ENCODE measurements at places on chromosomes 2 and 18. TPM values are rescaled to one million over a fixed set of nuclear protein-coding genes. Genes with fewer than 3 reads are reported as not detected.
A peak's percentile ranks its signal among the peaks of the same experiment; 100 is the strongest.

DNA sequence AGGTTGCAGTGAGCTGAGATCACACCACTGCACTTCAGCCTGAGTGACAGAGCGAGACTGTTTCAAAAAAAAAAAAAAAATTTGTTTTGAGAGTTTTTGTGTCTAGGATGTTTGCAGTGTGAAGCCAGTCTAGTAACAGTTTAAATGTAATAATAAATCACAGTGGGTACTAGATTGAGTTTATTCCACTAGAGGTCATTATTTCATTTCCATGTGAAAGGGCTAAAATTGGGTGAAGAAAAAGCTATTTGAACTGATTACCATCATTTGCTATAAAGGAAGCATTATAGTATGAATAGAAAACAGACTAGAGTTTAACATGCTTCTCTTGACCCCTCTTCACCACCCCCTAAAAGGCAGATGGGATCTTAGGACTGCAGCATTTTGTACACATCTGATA is 20.3 kb downstream of the SNRPD1 start:
- DNase-seq, result no peak
- H3K4me3 ChIP-seq, result no peak overlapping the region
- H3K27me3 ChIP-seq, result no peaks in the 10 kb centered on the region
- no peak overlapping the region for H3K27ac ChIP-seq

DNA sequence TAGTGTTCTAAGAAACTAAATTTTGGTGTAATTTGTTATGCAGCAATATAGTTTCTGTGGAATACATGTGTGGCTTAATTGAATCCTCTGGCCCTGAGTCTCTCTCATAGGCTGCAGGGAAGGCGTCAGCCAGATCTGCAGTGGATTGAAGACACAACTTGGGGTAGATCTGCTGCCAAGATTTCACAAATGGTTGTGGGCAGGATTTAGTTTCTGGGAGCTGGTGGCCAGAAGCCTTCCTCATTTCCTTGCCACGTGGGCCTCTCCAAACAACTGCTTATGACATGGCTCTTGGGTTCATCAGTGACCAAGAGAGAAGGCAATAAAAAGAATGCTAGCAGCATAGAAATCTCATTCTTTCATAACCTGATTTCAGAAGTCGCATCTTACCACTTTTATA is 28.2 kb downstream of the CCDC102B start:
- H3K27ac ChIP-seq, result no peak overlapping the region
- H3K36me3 ChIP-seq, result no peaks in the 10 kb centered on the region
- H3K4me1 ChIP-seq, result no peaks in the 10 kb centered on the region
- no peak for DNase-seq
- H3K27me3 ChIP-seq, result no peaks in the 10 kb centered on the region

- no peak for DNase-seq
- H3K4me1 ChIP-seq, result no peaks in the 10 kb centered on the region
- H3K36me3 ChIP-seq, result no peaks in the 10 kb centered on the region
- H3K27me3 ChIP-seq, result no peaks in the 10 kb centered on the region
Measured at GRCh38 chr2:232137356-232138147, 176.0 kb downstream of the DIS3L2 start.

- no peak overlapping the region for H3K27ac ChIP-seq
- no peaks in the 10 kb centered on the region for H3K27me3 ChIP-seq
- no peak for DNase-seq
- H3K4me1 ChIP-seq, result no peaks in the 10 kb centered on the region
Measured at GRCh38 chr18:50315100-50315871, 27.8 kb upstream of the CXXC1 start.

- H3K4me1 ChIP-seq, result no peaks in the 10 kb centered on the region
- H3K36me3 ChIP-seq, result no peaks in the 10 kb centered on the region
- H3K27me3 ChIP-seq, result no peaks in the 10 kb centered on the region
- no peak for DNase-seq
Measured at GRCh38 chr2:65974067-65974723, 460.7 kb upstream of the MEIS1 start.

DNA sequence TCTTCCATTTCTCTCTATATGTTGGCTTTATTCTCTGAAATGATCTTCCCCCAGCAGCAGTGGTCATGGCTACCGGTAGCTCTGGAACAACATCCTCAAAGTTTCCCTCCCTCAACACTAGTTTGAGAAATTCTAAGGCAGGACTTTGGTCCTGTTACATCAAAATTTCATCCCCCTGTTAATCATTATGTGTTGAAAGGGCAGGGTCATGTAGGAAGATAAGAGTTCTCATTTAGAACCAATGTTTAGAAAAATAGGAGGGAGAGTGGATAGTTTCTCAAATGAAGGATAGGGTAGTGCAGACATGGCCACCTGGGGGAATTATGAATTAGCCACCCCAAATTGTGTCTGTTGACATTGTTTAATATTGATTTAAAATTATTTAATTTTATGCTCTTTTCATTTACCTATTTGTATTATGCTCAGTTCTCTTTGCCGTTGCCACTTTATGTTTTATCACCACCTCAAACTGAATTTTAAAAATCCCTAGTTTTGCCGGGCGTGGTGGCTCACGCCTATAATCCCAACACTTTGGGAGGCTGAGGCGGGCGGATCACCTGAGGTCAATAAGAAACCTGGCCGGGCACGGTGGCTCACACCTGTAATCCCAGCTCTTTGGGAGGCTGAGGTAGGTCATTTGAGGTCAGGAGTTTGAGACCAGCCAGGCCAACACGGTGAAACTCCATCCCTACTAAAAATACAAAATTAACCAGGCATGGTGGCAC is 22.3 kb downstream of the EML4 start:
- no peaks in the 10 kb centered on the region for H3K36me3 ChIP-seq
- no peaks in the 10 kb centered on the region for H3K27me3 ChIP-seq
- H3K27ac ChIP-seq, result no peak overlapping the region
- H3K4me1 ChIP-seq, result no peaks in the 10 kb centered on the region
- DNase-seq, result no peak

- H3K27me3 ChIP-seq, result no peaks in the 10 kb centered on the region
- H3K4me3 ChIP-seq, result no peak overlapping the region
- H3K27ac ChIP-seq, result no peak overlapping the region
Measured at GRCh38 chr18:74742573-74743243, 145.0 kb downstream of the ZNF407 start.

DNA sequence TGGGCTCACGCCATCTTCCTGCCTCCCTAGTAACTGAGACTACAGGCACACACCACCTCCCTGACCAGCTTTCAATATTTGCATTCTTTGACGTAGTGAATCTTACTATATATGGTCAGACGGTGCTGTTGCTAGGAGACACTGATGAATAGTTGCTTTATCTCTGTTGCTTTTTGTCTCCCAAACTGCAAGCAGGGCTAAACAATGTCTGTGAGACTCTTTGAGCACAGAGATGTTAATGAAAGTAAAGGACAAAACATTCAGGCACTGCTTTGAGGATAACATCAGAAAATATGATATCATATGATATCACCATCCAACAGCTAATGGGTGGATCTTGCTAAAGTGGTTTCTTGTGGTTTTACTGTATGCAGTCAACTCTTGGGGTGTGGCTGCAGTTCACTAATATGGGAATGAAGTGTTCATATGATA is 43.0 kb downstream of the EMILIN2 start:
- no peak for DNase-seq
- H3K36me3 ChIP-seq, result no peaks in the 10 kb centered on the region
- H3K27ac ChIP-seq, result no peak overlapping the region
- H3K4me1 ChIP-seq, result no peaks in the 10 kb centered on the region

DNA sequence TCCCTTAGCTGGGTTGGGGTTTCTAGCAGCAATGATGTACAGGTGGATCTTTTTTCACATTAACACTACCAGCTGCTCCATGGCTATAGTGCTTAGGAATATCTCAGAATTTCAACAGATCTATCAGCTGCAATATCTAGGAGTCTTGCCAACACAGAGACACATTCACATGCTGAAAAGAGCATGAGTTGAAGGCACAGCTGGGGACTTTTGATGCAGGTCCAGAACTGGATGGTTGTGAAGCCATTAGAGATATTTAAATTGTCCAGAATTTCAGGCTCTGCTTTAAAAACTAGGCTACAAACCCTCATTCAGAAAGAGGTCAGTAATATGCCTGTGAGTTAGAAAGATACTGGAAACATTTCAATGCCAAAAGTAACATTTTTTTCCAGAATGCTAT is 122.2 kb upstream of the CCDC195 start:
- H3K27me3 ChIP-seq, result no peaks in the 10 kb centered on the region
- DNase-seq, result no peak
- no peak overlapping the region for H3K4me3 ChIP-seq
- peaks cover 18% of the 10 kb centered on the region for H3K36me3 ChIP-seq

DNA sequence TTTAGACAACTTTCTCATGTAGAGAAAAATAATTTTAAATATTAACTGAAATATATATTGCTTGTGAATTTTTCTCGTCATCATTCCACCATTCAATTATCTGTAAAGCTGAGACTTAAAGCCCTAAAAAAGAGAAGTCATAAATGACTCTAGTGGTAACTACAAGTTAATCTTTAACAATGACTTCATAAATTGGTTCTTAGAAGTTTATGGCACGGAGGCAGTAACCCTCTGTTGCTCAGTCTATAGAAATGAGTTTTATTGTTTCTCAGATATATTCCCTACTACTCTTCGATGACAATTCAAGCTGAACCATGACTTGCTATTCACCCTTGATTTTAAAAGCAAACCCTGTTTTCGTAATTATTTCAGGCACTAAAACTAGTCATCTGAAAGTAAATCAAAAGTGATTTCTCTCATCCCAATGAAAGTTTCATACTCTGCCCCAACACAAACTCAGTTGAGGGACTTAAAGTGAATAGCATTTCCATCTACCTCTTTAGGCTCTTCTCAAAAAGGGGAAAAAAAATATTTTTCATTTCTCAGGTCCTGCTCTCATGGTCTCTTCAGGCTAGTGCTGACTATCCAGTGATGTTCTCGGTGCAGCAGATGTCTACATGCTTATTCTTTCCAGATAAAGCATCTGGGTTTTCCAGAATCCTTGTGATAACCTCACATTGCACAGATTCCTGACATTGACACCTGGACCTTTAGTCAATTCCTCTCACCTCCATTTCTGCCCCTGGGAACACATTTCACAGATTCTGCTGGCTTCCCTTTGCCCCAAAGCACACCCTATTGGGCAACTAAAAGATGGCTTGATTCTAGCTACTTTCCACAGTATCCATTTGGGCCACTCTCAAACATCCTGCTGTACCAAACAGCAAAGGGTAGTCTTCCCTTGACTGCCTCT is 207.8 kb upstream of the LRATD1 start:
- no peaks in the 10 kb centered on the region for H3K36me3 ChIP-seq
- DNase-seq, result no peak
- H3K4me3 ChIP-seq, result no peak overlapping the region
- peaks cover 10% of the 10 kb centered on the region for H3K4me1 ChIP-seq

GRCh38 chr18:48776641-48777025 is 174.1 kb downstream of the SMAD7 start:
- no peaks in the 10 kb centered on the region for H3K36me3 ChIP-seq
- DNase-seq, result no peak
- no peaks in the 10 kb centered on the region for H3K27me3 ChIP-seq
- H3K4me1 ChIP-seq, result no peaks in the 10 kb centered on the region

GRCh38 chr2:157790780-157791179 is 85.3 kb downstream of the ACVR1 start:
- H3K27ac ChIP-seq, result no peak overlapping the region
- no peaks in the 10 kb centered on the region for H3K36me3 ChIP-seq
- no peaks in the 10 kb centered on the region for H3K27me3 ChIP-seq
- H3K4me3 ChIP-seq, result no peak overlapping the region

- no peak overlapping the region for H3K4me3 ChIP-seq
- H3K27ac ChIP-seq, result no peak overlapping the region
- no peak for DNase-seq
- no peaks in the 10 kb centered on the region for H3K36me3 ChIP-seq
- H3K4me1 ChIP-seq, result no peaks in the 10 kb centered on the region
Measured at GRCh38 chr2:38512211-38512610, 90.5 kb downstream of the HNRNPLL start.

DNA sequence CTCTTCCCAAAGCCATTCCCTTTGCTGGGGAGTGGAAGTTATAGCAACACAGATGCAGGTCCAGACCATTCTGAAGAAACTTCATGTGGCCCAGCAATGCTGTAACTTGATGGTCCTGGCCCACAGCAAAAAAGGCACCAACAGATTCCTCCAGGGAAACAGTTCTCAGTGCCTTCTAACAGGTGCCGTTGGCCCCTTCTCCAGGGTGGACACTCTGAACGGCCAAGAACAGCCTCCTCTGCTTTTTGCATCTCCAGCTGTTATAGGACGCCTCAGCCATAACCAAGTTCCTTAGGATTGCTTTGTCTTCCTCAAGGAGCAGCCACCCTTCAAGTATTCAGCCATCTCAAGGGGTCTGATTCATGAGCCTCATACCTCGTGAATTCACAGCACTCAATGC is 38.0 kb downstream of the MARCO start:
- H3K4me3 ChIP-seq, result no peak overlapping the region
- H3K4me1 ChIP-seq, result no peaks in the 10 kb centered on the region
- DNase-seq, result no peak
- H3K36me3 ChIP-seq, result no peaks in the 10 kb centered on the region

DNA sequence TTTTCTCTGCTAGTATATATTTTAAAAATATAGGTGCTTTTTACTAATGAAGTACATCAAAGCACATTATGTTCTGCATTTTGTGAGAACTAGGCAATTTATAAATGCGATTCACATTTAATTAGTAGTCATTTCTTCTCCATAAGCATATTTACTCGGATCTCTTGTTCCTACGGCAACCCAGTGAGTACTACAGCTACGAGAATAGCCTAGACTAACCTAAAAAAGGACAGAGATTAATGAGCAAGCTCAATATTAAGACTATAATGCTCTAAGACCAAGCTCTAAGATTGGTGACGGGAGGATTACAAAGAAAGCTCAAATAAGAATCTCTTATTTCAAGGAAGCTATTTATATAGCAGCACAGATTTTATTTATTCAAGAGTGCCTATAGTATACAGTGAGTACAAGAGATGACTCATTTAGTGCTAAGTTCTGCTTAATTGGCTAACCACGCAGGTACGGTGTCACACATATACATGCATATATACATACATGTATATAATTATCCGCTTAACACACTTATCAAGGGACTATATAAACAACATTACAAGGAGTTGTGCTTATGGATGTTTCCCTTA is 364.7 kb downstream of the GPD2 start:
- DNase-seq, result no peak
- no peaks in the 10 kb centered on the region for H3K4me1 ChIP-seq
- no peaks in the 10 kb centered on the region for H3K27me3 ChIP-seq
- no peak overlapping the region for H3K4me3 ChIP-seq

- no peaks in the 10 kb centered on the region for H3K27me3 ChIP-seq
- H3K4me3 ChIP-seq, result no peak overlapping the region
- H3K4me1 ChIP-seq, result no peaks in the 10 kb centered on the region
- H3K27ac ChIP-seq, result no peak overlapping the region
- H3K36me3 ChIP-seq, result no peaks in the 10 kb centered on the region
Measured at GRCh38 chr18:42413870-42414269, 458.8 kb downstream of the PIK3C3 start.

- peak; percentile 44 for DNase-seq
- no peaks in the 10 kb centered on the region for H3K4me1 ChIP-seq
- no peaks in the 10 kb centered on the region for H3K36me3 ChIP-seq
- H3K27me3 ChIP-seq, result no peaks in the 10 kb centered on the region
Measured at GRCh38 chr2:144517866-144518747, 1.8 kb downstream of the ZEB2 start.

NETO1 gene
- not detected for total RNA-seq

ESCO1 gene
- 22.1 TPM for total RNA-seq

MAP3K19 gene
- total RNA-seq, result not detected

GLB1L gene
- total RNA-seq, result 7.0 TPM

CRACDL gene
- total RNA-seq, result 13.1 TPM

GPR35 gene
- 257 TPM for total RNA-seq

ATP6V1B1 gene
- total RNA-seq, result not detected

GBX2 gene
- total RNA-seq, result not detected

ACVR1C gene
- 5.0 TPM for total RNA-seq

GLI2 gene
- 5.8 TPM for total RNA-seq

COL3A1 gene
- total RNA-seq, result 58.1 TPM

All from Peyer's patch (tissue), 4 donors.